ENCODE measurements at places on chromosomes 2 and 18. TPM values are rescaled to one million over a fixed set of nuclear protein-coding genes. Genes with fewer than 3 reads are reported as not detected.

Gene DYNAP
- not detected for total RNA-seq

Gene ZC3H6
- total RNA-seq, result 5.9 TPM

Gene FMNL2
- total RNA-seq, result 55.1 TPM

Gene TRABD2A
- total RNA-seq, result 9.0 TPM

Gene HTR2B
- total RNA-seq, result 1.3 TPM

Gene TUBA3E
- not detected for total RNA-seq

Gene KIDINS220
- total RNA-seq, result 98.0 TPM

Gene LGALSL
- 8.0 TPM for total RNA-seq

Gene ABCG5
- total RNA-seq, result not detected

Gene POTEI
- 0.46 TPM for total RNA-seq

Gene CD226
- total RNA-seq, result 1.9 TPM

Gene IL1F10
- total RNA-seq, result not detected

Gene NEDD4L
- 16.2 TPM for total RNA-seq

Gene CYP27C1
- total RNA-seq, result 0.37 TPM

Gene RALBP1
- 60.2 TPM for total RNA-seq

Gene CDH7
- total RNA-seq, result 0.47 TPM

All from omental fat pad (tissue), 4 donors.